Immature natural killer cell (primary cell): ENCODE measurements at places on chromosomes 13 and 19. TPM values are rescaled to one million over a fixed set of nuclear protein-coding genes. Genes with fewer than 3 reads are reported as not detected.

The WDFY2 gene
- 3.0 TPM for polyA plus RNA-seq

The KIR2DL4 gene
- 26.5 TPM for polyA plus RNA-seq

The IGFL1 gene
- polyA plus RNA-seq: not detected

The NFIX gene
- polyA plus RNA-seq: not detected
